Activated CD8-positive, alpha-beta memory T cell treated with anti-CD3 and anti-CD28 coated beads, Interleukin-2, amount 50 U/mL, for 48 hours (primary cell): ENCODE measurements at places on chromosomes 1 and 21.
A peak's percentile ranks its signal among the peaks of the same experiment; 100 is the strongest.

DNA sequence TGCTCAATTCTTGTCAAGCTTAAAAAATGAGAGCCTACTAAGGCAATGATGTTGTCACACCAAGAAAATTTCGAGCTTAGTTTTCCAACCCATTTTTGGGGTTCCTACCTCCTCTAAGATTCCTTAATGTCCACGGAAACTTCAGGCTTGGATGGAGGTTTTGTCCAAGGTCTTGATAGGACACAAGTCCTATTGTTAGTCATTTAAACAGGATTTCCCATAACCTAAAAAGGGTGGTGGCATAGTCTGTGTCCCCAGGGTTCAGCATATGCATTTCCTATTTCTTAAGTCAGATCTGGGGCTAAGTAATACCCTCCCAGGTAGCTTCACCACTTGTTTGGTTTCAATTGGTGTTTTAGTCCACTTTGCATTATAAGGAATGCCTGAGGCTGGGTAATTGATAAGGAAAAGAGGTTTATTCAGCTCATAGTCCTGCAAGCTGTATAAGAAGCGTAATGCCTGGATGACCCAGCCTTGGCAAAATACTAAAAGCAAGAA lies 10.9 kb upstream of the PADI2 start:
- DNase-seq = no peak

DNA sequence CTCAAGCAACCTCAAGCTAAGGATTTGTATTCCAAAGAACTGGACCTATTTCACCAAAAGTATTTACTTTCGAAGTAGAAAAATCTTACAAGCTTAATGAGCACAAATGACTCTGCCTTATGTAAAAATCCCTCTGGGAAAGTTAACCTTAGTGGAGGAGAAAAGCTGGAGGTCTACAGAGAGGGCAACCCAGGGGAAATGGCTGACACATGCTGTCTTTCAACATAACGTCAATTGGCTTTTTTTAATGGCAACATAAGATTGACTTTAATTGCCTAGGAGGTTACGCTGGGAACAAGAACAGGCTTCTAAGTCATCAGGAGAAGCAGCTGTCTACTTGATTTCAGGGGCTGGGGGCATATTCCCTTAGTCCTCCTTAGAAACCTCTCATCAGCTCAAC lies 52.3 kb downstream of the UTP25 start:
- no peak for DNase-seq

DNA sequence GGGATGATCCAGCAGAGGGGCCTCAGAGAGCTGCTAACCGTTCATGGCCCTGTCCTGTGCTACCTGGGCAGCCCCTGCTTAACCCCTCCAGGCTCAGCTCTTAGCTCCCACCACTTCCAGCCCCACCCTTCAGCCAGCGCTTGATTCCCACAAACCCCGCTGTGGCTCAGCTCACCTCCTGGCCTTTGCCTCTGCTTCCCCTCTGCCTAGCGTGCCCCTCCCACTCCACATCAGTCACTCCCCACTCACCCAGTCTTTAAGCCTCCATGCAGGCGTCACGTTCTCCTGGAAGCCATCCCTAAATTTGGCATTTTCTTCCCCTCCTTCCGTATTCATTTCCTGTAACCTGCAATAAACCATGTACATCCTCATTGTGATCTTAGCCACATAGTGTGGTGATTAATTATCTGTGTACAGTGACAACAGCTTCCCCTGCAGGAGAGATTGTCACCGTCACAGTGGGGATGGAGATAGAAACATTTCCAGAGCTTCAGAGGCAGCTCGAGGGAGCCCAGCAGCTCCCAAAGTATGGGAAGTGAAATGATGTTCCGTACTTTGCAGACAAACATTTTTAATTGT lies 65.5 kb downstream of the EPHB2 start:
- no peak for DNase-seq

GRCh38 chr1:28646040-28646439 lies 2.4 kb upstream of the RNU11 start:
- DNase-seq = no peak

DNA sequence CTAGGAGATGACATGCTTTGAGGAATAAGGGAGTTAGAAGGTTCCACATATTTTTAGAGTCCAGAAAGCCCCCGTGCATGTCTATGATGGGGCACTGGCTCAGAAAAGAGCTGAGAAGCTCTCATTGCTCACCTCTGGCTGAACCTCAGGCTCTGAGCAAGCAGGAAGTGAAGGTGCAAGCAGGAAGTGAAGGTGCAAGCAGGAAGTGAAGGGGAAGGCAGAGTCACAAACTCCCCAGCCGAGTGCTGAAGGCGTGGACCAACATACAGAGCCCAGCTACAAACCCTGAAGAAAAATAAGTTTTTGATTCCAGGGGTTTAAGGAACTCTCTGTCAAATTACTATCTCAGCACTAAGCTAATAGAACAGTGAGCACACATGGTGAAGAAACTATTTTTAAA lies 7.0 kb downstream of the KRTAP10-8 start:
- peak; percentile 64 for DNase-seq

- no peak for DNase-seq
These were observed 1.7 kb upstream of the SORT1 start for GRCh38 chr1:109399326-109399957.

- DNase-seq = no peak
These were observed 31.4 kb upstream of the OLIG2 start for GRCh38 chr21:32994305-32994704.

DNA sequence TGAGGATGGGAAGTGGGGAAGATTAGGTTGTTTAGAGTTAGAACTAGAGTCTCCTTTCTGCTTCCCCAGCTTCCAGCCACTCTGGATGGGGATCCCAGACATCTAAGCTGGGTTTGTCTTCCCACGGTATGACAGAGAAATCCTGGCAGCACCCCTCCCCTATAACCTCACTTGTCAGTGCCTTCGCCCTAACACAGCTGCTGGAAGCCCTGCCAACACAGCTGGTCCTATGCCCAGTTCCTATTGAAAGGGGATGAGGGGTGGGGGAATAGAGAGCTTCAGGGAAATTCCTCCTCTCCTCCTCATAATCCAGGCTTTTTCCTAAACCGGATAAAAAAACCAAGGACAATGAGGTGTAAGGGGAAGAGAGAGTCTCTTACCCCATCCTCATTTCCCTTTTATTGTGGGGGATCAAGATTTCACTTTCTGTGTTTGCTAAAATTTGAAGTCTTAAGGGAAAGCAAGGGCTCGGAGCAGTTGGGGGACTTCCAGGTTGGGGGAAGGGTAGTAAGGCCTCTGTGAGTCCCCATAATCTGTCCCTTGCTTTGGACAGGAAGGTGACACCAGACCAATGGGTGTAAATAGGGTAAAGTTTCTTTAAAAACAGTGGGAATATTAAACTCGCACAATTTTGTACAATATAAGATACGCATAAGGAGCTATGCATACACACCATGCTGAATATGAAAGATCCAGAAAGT lies 590 bp downstream of the TMOD4 start:
- no peak for DNase-seq

GRCh38 chr1:11831945-11832725 lies 15.4 kb downstream of the NPPA start:
- DNase-seq = no peak

DNA sequence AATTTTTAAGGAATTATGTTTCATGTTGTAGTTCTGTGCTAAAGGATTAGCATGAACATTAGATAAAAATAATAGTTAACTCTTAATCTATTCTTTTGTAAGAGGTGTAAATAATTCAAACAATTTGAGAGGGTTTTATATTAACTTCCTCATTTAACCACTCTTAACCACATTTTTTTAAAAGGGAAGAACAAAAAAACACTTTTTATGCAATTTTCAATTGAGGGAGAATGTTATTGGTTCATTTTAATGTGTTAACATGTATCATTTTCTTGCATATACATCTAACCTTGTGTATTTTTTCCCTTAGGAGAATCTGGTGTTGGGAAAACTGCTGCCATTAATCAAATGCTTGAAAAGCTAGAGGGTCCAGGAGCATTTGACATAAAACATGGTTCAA lies 169.0 kb downstream of the LBR start:
- DNase-seq = no peak

DNA sequence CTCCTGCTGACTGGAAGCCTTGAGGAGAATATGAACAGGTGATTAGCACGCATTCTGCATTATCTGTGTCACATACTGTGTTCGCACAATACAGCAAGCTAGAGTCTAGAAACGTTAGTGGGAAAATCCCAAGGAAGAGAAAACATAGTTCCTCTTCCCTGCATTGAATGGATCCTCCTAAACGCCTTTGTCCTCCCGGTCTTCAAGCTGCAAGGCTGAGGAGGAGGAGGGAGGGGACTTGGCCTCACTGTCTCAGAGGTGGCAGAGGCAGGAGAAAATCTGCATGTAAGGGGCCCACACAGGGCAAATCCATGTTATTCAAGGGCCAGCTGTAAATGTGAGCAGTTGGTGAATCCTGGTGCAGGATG lies 34.4 kb downstream of the WNT9A start:
- DNase-seq = no peak

DNA sequence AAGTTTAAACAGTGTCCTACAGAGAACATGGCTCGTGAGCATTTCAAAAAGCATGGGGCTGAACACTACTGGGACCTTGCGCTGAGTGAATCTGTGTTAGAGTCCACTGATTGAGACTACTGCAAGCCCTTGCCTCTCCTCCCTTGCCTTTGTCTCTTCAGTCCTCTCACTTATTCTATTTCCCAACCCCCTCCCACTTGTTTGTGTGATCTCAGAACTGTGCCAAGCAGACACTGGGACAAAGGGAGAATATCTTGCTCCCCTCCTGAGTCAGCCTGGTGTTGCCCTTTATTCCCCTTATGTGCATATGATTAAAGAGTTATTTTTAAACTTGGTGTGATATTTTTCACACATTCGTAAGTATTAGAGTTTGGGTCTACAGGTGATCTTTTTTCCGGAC lies 11.1 kb upstream of the RPRD2 start:
- no peak for DNase-seq

DNA sequence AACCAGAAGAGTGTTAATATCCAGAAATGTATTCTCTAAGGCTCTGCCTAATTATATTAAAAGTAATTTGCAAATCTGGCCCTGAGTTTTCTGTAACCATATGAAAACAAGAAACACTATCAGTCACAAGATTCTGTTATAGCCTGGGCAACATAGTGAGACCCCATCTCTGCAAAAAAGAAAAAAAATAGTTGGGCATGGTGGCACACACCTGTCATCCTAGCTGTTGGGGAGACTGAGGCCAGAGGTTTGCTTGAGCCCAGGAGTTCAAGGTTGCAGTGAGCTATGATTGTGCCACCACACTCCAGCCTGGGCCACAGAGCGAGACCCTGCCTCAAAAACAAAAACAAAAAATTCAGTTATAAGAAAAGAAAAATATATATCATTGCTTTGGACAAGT lies 25.6 kb downstream of the C1orf21 start:
- no peak for DNase-seq

GRCh38 chr1:198179556-198179981 lies 22.8 kb downstream of the NEK7 start:
- no peak for DNase-seq
